ENCODE measurements at places on chromosomes 7 and 10. TPM values are rescaled to one million over a fixed set of nuclear protein-coding genes. Genes with fewer than 3 reads are reported as not detected.

Gene LBX1
- not detected for total RNA-seq

Gene CAV1
- 79.9 TPM for total RNA-seq

Gene EEPD1
- 9.8 TPM for total RNA-seq

Gene GIMAP5
- not detected for total RNA-seq

Gene RADIL
- total RNA-seq: 9.8 TPM

Gene ZNF518A
- total RNA-seq: 15.3 TPM

Gene NPY4R2
- not detected for total RNA-seq

Gene AKR1C3
- 1.00 TPM for total RNA-seq

Gene NDUFB8
- 222 TPM for total RNA-seq

Gene PRLHR
- total RNA-seq: not detected

Gene SPDYE16
- not detected for total RNA-seq

Gene ADRA2A
- total RNA-seq: 4.3 TPM

Gene INA
- 25.0 TPM for total RNA-seq

Gene STAG3
- 10.3 TPM for total RNA-seq

Gene C10orf67
- not detected for total RNA-seq
